ENCODE measurements at places on chromosomes 2 and 18.

GRCh38 chr2:226671141-226671676 lies 128.4 kb downstream of the IRS1 start:
- DNase-seq = no peak

GRCh38 chr2:239762655-239763269 lies 262.4 kb downstream of the NDUFA10 start:
- DNase-seq = no peak

- DNase-seq = peak; percentile 62
Measured at GRCh38 chr2:219551441-219552381, 7.9 kb downstream of the TMEM198 start.

DNA sequence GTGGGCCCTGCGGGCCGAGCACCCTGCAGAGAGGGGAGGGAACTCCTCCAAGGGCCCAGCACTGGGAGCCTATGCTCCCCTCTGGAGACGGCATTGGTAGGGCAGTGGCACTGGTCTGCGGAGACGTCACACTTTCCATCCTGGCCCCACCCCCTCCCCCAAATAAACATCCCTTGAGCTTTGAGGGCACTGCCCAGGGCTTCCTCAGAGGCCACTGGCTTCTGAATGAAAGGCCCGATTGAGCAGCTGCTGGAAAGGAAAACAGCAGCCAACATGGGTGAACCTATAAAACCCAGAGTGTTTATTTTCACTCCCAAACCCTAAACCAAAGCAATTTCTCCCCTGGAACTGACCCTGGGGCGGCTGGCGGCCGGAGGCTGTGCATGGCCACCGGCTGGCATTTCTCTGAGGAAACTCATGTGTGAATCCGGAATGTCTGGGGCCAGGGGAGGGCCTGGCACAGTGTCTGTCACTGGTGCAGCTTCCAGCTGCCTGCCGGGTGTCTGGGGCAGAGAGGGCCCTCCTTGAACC lies 138.9 kb downstream of the DYSF start:
- DNase-seq = no peak

- DNase-seq = no peak
Measured at GRCh38 chr18:36419900-36420531, 122.5 kb downstream of the FHOD3 start.

GRCh38 chr18:12944709-12945108 lies 3.1 kb upstream of the SEH1L start:
- no peak for DNase-seq

GRCh38 chr2:49978341-49978740 lies 824.0 kb upstream of the FSHR start:
- no peak for DNase-seq

GRCh38 chr18:32048507-32049091 lies 30.0 kb downstream of the RNF125 start:
- DNase-seq = no peak
